ENCODE measurements at places on chromosomes 6 and 20.

DNA sequence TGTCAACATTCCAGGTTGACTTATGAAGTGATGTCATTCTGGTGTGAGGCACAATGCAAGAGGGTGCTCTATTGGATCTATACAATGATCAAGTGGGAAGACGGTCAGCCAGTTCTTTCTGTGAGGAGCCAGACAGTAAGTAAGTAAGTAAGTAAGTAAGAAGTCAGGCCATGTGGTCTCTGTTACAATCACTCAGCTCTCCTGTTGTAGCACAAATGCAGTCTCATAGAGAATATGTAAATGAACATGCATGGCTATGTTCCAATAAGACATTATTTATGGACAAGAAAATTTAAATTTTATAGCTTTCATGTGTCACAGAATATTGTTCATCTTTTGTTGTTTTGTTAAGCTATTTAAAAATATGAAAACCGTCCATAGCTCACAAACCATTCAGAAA lies 399.7 kb downstream of the BTBD3 start:
- DNase-seq = no peak

GRCh38 chr6:38570750-38571149 lies 69.0 kb downstream of the BTBD9 start:
- DNase-seq = no peak

DNA sequence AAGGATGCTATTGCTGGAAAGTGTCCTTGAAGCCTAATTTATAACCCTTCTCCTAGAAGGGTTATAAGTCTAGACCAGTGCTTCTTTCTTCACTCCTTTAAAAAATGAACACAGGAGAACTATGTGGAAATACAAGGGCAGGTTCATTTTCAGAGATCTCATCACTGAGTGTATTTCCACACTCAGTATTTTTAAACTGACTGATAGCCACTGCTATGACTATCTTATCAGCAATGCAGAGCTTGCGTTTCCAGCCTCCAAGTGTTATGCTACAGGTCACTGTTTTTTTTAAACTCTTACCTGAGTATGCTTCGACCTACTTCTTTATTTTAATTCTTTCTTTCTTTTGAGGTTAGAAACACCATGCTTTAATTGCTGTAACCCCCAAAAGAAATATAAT lies 319.1 kb downstream of the ARHGAP18 start:
- no peak for DNase-seq

DNA sequence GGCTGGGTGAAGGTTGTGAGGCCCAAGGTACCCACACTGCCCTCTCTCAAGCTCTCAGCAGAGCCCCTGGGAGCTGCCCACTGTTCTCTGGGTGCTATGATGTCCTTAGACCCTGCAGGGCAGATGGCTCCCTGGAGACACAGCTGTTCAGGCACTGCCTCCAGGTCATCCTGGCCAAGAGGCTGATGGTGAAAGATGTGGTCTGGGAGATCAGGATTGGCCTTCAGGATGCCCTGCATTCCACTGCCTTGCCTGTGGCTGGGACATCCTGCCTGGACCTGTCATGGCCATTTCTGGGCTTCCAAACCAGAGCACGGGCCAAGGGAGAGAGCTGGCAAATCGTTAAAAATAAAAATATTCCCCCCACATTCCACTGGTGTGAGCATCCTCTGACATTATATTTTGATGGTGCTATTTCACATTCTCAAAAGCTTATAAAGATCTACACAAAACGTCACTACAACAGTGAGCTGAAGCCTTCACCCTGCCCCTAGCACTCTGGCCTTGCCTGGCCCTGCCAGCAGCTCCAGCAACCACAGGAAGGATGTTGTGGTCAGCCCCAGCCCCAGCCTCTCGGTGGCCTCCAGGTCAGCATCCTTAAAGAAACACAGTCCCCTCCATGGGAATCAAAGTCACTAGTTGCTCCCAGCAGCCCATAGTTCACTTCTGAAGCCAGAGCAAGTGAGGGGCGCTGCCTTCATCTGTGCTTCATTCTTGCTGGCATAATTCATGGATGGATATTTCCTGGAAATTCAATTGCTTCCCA lies 13.5 kb upstream of the KCNK16 start:
- DNase-seq = no peak

DNA sequence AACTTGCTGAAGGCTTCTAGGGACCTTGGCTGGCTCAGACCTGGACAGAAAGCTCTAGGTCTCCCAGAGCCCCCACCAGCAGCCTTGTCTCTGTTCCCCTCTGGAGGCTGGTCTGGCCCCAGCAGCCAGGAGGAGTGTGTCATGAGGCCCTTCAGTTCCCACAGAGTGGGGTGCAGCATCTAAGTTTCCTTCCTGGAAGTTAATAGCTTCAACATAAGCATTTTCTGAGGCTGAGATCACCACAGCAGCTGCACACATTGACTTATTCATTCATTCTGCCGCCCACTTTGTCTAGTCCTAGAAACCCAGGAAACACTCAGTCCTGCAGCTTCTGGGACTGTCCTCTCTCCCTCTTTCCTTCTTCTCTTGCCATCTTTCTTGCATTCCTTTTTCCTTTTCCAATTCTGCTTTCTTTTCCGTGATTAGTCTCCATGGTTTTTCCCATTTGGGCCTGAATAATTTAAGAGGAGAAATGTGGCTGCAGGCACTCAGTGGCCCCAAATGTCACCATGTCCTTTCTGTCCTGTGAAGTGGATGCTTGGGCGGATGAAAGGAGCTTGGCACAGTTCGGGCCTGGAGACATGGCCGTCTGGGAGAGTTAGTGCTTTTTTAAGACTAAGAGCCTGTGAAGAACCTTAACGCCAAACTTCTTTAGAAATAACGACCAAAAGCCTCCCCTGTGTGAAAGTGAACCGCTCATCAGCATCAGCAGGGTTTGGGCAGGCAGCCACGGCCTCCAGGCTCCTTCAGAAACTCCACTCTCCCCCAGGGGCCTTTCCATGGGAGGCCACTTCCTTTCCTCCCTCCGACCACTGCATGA lies 31.0 kb upstream of the PCMTD2 start:
- peak; percentile 15 for DNase-seq

GRCh38 chr6:26184367-26184891 lies 97.2 kb downstream of the HFE start:
- DNase-seq = no peak

- DNase-seq = no peak
These were observed 9.4 kb downstream of the TLDC2 start for GRCh38 chr20:36885356-36885755.

GRCh38 chr20:17663040-17663399 lies 19.0 kb downstream of the RRBP1 start:
- no peak for DNase-seq

GRCh38 chr20:56637576-56637975 lies 8.5 kb downstream of the TFAP2C start:
- DNase-seq = no peak

- DNase-seq = no peak
These were observed 343.6 kb downstream of the FRK start for GRCh38 chr6:115717062-115717461.

DNA sequence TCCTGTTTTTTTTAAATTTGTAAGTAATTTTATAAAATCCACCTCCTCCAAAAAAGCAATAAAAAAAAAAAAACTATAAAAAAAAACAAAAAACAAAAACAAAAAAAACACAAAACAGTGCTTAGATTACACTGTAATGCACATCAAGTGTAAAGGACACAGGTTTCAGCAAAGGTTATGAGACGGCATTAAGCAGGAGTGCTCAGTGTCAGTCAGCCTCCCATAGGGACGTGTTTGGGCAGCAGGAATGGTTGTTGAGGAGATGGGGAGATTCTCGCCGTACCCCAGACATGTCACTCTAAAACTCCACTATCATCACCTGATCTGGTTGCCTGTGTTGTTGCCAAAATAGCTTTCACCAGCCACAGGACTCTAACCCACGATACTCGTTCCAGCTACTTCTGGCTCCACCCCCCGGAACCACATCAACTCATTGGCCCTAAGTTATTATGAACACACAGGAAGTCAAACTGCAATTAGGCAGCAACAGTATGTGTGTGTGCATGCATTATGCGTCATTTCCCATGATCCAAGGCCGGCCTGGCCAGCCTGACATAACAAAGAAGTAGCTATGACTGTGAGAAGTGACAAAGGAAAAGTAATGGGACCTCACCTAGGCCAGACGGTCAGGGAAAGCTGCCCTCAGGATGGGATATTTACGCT lies 28.7 kb downstream of the ECT2L start:
- no peak for DNase-seq

GRCh38 chr6:134436281-134436815 lies 118.4 kb upstream of the SGK1 start:
- no peak for DNase-seq
